ENCODE measurements at places on chromosomes 11 and 22.

GRCh38 chr22:44664149-44664548, 37.9 kb upstream of the PRR5 start:
- DNase-seq, result peak; percentile 18

- peak; percentile 77 for DNase-seq
Observed at GRCh38 chr11:59560290-59560701, 49.0 kb downstream of the OR4D9 start.

GRCh38 chr11:27721264-27722116, 21.2 kb upstream of the BDNF start:
- DNase-seq, result no peak

- no peak for DNase-seq
Observed at GRCh38 chr22:46402505-46402904, 67.0 kb downstream of the TRMU start.

GRCh38 chr11:70244698-70245097, 25.8 kb upstream of the PPFIA1 start:
- peak; percentile 86 for DNase-seq

- no peak for DNase-seq
Observed at GRCh38 chr22:23085785-23086184, 15.5 kb downstream of the GNAZ start.

GRCh38 chr11:96105944-96106343, 182.0 kb upstream of the MTMR2 start:
- no peak for DNase-seq

- peak; percentile 54 for DNase-seq
Observed at GRCh38 chr11:120208777-120209176, 2.1 kb upstream of the OAF start.

GRCh38 chr11:131354251-131354701, 16.1 kb upstream of the NTM start:
- DNase-seq, result peak; percentile 61

DNA sequence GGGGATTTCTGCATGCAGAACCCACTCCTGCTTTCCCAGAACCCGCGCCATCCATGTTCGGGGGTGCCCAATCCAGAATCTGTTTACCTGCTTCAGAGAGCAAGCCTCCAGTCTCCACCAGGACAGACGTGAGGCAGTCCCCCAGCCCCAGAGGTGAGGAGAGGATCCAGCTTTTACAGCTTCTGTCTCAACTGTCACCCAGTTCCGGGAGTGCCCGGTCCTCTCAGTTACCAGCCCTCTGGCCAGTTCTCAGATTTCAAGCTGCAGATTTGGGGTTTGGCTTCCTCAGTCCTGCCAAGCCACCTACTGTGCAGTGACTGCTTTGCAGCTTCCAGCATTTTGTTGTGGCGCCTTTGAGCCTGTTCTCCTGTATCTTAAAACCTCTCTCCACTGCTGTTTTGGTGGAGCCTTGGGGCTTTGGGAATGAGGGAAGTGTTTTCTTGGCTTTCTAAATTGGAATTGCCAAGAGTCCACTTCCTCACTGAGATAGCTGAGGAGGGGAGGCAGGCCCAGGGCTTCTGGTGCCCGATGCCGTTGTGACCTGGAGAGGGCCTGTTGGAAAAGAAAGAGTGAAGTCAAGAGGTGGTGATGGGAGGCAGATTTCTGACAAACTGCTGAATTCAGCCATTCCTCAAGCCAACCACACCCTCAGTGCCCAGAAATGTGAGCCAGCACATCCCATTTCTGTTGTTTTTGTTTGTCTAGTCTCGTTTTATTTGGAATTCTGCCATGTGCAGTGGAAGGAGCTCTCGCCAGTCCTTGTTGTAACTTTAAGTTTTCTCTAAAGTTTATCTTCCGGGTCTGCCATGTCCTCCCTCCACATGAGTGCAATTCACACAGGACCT, 513.4 kb downstream of the TBC1D22A start:
- peak; percentile 24 for DNase-seq

DNA sequence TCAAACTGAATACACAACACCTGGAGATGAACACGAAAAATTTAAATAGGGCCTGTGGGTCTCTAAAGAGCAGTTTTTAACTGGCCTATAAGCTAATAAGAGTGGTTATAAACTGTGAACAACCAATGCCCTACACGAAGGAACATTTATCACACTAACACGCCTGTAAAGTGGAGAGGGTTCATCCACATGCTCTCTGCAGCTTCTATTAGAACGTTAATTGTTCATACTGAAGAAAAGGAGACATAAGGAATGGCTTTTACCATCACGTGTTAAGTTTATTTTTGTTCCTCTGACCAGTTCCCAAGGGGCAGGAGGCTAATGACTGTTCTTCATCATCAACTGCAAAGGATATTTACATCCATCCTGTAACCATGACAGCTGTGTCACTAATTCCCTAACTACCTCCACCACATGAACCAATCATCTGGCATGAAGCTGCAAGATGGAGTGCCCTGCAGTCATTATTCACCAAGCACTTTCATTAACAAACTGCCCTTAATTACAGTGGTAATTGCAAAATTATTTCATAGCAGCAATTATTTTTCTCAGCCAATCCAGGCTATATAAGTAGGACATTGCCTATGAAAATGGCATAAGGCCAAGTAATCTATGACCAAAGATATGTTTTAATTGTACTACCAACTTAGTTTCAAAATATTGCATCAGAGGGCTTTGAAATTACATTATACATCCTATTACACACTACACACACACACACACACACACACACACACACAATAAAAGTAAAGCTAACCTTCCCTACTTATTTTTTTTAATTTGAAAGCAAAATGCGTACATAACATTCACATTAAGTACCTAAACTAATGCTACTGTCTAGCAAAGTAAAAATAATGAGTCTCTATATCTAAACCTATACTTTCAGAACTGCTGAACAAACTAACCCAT, 186.7 kb downstream of the CADM1 start:
- no peak for DNase-seq

DNA sequence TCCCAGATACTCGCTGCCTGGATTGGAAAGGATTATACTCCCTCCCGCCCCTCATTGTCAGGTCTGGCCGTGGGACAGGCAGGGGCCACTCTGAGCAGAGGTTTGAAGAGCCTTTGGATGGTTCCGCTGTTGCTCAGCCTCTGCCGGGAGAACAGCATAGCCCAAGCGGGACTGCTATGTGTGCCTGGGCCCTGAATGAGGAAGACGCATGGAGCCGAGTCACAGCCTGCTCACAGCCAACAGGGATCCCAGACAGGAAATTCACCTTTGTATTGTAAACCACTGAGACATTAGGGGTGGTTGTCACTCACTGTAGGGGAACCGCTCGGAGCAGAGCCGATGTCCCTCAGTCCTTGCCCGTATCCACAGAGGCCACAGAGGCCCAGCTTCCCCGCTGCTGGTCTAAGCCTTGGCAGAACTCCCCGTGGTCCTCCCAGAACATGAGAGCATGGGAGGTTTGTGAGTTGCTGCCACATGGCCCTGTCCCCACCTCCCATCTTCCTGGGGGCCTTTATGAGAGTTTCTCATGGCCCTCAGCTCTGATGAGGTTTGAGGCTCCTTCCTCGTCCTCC, 10.7 kb upstream of the FAM118A start:
- DNase-seq, result no peak

- DNase-seq, result no peak
Observed at GRCh38 chr11:17753153-17753552, 18.6 kb downstream of the KCNC1 start.

DNA sequence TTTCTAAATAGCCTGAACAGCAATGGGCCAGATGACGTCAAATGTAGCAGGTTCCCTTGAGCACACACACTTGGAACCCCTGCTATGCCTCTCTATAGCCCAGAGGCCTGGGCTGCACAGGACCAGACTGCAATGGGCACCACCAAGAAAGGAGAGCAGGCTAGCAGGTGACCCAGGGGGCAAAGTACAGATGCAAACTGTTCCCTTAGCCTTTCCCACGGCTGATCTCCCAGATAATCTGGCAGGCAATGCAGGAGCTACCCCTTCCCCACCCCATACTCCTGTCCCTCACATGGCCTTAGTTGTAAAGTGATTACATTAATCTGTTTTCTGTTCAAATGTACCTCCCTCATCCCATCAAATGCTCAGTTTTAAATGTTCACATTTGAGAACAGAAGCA, 41.3 kb downstream of the SMCO4 start:
- DNase-seq, result no peak

- DNase-seq, result no peak
Observed at GRCh38 chr11:12144330-12145174, 34.2 kb downstream of the MICAL2 start.

DNA sequence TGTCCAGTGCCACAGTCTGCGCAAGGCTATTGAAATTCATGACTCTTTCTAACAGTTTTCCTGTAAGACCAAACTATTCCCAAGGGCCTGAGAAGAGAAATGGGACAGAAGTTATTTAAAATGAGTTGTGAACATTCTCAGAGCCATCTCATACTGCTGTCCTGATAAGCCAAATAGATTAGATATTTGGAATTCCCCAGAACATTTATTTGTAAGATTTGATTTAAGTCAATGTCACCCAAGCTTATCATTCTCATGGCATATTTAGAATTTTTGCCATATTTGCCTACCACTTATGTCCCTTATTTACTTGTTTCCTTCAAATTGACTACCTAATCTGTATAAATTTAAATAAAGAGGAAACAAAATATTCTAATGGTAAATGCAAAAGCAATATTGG, 82.4 kb downstream of the NAV2 start:
- DNase-seq, result no peak

- peak; percentile 6 for DNase-seq
Observed at GRCh38 chr11:113587308-113587739, 112.1 kb upstream of the DRD2 start.

DNA sequence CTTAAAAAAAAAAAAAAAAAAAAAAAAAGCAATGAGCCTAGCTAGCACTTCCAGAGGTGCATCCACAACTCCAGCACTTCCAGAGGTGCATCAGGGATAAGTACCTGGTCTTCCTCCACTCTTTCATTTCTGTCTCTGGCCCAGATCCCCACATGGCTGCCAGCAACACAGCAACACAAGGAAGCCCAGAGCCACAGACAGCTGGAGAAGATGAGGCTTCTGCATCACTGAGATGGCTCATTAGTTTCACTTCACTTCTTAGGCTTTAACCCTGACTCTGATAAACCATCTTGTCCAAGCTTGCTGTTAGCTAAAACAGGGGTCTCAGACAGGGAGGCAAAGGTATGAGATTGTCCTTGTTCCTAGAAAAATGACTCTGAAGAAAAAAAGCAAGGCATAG, 35.6 kb downstream of the PC start:
- DNase-seq, result no peak

- no peak for DNase-seq
Observed at GRCh38 chr11:67370351-67371076, 2.9 kb downstream of the CLCF1 start.

- peak; percentile 14 for DNase-seq
Observed at GRCh38 chr11:10623797-10624761, 55.6 kb upstream of the LYVE1 start.

DNA sequence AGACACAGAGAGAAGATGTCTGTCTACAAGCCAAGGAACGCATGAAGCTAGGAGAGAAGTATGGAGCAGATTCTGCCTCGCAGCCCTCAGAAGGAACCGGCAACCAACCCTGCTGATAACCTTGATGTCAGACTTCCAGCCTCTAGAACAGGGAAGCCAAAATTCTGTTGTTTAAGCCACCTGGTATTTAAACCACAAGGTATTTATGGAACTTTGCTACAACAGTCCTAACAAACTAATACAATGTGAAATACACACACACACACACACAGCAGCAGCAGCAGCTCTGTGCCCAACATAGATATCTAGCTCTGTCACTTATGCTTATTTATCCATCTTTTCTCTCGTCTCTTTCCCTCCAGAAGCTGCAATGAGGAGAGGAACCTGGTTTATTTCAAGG, 400.0 kb downstream of the ETS1 start:
- DNase-seq, result no peak

- DNase-seq, result no peak
Observed at GRCh38 chr11:11636671-11637070, 14.9 kb upstream of the GALNT18 start.

DNA sequence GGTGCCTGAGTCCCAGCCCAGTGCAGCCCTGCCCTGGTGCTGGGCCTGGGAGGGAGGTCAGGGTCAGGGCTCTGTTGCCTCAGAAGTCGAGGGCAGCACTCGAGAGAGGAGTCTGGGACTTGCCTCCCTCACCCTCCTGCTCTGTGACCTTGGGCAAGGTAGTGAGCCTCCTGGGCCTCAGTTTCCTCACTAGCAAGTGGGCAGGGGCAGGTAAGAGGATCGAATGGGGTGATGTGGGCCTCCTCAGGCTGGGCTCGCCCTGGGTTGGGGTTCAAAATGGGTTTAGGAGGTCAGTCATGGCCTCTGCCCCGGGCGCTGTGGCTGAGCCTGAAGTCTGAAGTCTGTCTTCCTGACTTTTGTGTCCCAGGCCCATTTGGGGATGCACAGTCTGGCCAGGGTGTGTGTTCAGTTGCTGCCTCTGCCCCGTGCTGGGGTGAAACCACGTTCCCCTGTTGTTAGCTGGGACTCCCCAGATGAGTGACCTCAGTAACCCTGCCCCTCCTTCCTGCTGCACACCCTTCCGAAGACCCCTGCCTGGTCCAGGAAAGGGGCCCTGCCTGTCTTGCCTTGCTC, 40.9 kb upstream of the CELSR1 start:
- no peak for DNase-seq

GRCh38 chr11:95229199-95229992, 1.6 kb downstream of the SESN3 start:
- peak; percentile 55 for DNase-seq

DNA sequence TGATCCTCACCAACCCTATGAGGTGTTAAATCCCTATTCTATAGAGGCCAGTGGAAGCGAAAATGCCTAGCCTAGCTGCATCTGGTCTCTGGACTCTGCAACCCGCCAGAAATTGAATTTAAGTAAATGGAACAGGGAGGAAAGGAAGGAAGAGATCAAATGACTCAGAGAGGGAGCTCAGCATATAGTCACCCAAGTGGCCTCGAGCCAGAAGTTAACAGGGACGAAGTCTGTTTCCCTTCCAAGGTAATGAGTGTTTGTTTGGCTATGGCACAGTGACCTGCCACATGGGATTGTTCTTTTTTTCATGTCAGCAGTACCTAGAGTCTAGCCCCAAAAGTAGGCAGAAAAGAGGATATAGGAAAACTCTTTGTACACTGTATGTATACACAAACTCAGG, 66.3 kb downstream of the PAK1 start:
- DNase-seq, result peak; percentile 88

Data from astrocyte of the spinal cord (primary cell).